Cortex of kidney (tissue), 1 donor: ENCODE measurements at places on chromosomes 12 and 14.

GRCh38 chr14:106029959-106030358, 503.6 kb downstream of the TMEM121 start:
- no peak for DNase-seq

- no peak for DNase-seq
Measured at GRCh38 chr14:74979442-74980397, 23.0 kb upstream of the EIF2B2 start.

DNA sequence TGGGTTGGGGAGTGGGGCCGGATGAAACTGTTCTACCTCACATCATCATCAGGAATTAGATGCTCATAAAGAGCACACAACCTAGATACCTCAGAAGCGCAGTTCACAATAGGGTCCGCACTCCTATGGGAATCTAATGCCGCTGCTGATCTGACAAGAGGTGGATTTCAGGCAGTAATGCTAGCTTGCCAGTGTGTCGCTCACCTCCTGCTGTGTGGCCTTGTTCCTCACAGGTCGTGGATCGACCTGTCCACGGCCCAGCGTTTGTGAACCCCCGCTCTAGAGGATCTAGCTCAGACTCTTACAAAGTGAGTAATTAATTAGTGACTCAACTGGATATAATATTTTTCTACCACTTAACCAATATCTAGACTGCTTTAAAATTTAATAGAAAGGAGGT, 5.8 kb downstream of the PPP1R12A start:
- DNase-seq = no peak

DNA sequence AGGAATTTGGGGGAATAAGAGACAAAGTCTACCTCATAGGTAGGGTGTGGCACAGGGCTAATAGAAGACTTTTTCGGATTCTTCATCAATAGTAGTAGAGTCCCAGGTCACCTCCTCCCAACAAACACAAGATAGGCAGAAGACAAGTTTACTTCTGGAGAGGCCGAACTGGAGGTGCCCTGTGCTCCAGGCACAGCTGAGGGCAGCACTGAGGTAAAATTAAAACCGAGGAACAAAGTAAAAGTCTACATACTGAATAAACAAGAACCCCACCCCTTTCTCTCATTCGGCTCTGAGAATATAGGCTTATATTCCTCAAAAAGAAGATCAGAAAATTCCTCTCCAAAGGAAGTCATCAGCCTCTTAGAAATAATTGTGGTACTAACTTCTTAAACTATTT, 161.5 kb downstream of the SEC23A start:
- DNase-seq = no peak

DNA sequence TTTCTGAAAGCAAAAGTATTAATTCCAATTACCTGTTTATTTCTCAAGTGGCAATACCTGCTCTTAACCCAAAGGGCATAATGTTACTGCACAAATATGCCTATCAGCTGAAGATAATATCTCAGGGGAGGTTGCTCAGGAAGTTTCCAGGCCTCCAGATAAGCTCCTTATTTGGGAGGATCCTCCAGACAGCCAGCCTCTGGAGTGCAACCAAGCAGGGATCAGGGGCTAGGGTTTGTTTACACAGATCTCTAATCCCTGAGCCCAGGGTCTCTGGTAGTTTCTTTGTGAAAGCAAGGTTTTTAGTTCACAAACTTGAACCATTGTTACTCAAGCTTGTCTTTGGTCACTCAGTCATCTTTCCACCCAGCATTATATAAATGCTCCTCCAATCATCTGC, 124.4 kb downstream of the SLC38A4 start:
- DNase-seq = no peak

- DNase-seq = no peak
Measured at GRCh38 chr14:31977001-31977556, 100.0 kb upstream of the ARHGAP5 start.

DNA sequence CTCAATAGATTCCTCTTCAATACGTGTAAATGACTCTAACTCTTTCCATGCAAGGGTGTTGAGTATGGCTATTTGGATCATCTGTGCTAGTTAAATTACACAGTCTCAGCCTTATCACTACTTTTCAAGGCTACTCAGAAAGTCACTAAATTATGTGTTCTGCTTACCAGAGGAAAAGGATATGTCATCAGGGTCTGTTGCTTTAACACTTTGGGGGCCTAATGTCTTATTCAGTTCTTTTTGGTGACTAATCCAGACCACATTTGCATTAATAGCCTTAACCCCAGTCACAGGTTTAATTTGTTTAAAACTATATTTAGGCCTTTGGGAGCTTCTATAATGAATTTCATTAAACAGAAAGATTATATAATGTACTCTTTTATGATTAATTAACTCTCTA, 649.3 kb downstream of the RPS29 start:
- no peak for DNase-seq

GRCh38 chr14:69682136-69682535, 70.7 kb downstream of the SUSD6 start:
- no peak for DNase-seq

DNA sequence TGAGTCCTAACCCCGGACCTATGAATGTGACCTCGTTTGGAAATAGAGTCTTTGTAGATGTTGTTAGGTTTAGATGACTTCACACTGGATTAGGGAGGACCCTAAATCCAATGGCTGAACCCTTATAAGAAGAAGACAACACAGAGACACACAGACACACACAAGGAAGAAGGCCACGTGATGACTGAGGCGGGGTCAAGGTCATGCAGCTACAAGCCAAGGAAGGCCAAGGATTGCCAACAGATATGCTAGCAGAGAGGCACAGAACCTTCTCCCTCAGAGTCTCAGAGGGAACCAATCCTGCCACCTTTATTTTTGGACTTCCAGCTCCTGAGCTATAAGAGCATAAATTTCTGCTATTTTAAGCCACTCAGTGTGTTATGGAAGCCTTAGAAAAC, 31.8 kb downstream of the LTBP2 start:
- DNase-seq = no peak

- DNase-seq = no peak
Measured at GRCh38 chr12:15982471-15982870, 71.3 kb downstream of the DERA start.
